ENCODE measurements at places on chromosomes 1 and 21. TPM values are rescaled to one million over a fixed set of nuclear protein-coding genes. Genes with fewer than 3 reads are reported as not detected.
A peak's percentile ranks its signal among the peaks of the same experiment; 100 is the strongest.

GRCh38 chr1:202656951-202657646 is 53.2 kb downstream of the SYT2 start:
- peak; percentile 61 for DNase-seq

GRCh38 chr1:66731170-66731865 is 20.9 kb upstream of the DYNLT5 start:
- DNase-seq = no peak

- DNase-seq = no peak
Observed at GRCh38 chr1:228941666-228942065, 206.4 kb downstream of the RHOU start.

Gene RNF186
- not detected for total RNA-seq

GRCh38 chr1:8396083-8396785 is 78.3 kb downstream of the SLC45A1 start:
- DNase-seq = no peak

GRCh38 chr1:85692730-85693314 is 15.4 kb downstream of the ZNHIT6 start:
- peak; percentile 52 for DNase-seq

Gene DCST1
- 0.21 TPM for total RNA-seq

DNA sequence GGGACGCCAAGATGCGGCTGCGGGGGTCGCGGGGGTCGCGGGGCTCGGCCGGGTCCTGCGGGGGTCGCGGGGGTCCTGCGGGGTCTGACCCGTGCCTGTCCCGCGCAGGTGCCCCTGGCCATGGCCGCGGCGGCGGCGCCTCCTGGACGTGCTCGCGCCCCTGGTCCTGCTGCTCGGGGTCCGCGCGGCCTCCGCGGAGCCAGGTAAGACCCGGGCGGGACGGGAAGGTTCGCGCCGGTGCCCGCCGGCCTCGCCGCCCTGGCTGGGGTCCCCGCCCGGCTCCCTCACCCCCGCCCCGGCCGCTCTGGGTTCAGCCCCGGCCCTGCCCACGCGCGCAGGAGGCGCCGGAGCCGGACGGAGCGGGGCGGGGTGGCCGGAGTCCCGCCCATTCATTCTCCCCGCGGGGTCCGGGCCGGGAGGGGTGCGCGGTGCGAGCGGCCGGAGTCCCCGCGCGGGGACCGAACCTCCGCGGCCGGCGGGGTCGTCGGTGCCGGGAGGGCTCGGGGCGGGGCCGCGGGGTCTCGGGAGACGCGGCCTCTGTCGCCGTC is 380 bp downstream of the COL18A1 start:
- DNase-seq = no peak

DNA sequence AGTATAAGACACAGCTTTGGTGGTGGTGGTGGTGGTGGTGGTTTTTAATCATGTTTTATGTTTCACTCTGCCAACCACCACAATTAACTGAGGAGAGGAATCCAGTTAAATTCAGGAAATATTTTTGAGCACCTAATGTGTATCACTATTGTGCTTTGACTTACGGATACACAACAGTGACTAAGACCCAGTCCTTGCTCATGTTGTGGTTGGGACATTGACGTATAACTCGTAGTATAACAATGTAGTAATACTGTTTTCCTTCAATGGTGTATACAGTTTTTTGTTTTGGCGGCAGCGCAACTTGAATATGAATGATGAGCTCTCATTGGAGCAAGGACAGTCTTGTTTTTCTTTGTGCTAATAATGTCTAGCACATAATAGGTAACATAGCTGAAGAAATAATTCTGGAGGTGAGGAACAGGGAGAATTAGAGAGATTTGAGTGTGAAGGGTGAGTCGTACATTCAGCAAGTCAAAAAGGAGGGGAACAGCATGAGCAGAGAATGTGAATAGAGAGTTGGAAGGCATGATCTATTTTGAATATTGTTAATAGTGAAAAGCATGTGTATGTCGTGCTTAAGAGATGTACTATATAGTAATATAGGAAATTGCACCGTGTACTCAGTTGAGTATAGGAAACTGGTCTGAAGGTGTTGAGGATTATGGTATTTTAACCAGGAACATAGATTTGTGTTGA is 5.5 kb downstream of the CACYBP start:
- no peak for DNase-seq

Gene CHD1L
- total RNA-seq = 81.5 TPM

- DNase-seq = no peak
Observed at GRCh38 chr1:165313903-165314302, 42.6 kb downstream of the LMX1A start.

DNA sequence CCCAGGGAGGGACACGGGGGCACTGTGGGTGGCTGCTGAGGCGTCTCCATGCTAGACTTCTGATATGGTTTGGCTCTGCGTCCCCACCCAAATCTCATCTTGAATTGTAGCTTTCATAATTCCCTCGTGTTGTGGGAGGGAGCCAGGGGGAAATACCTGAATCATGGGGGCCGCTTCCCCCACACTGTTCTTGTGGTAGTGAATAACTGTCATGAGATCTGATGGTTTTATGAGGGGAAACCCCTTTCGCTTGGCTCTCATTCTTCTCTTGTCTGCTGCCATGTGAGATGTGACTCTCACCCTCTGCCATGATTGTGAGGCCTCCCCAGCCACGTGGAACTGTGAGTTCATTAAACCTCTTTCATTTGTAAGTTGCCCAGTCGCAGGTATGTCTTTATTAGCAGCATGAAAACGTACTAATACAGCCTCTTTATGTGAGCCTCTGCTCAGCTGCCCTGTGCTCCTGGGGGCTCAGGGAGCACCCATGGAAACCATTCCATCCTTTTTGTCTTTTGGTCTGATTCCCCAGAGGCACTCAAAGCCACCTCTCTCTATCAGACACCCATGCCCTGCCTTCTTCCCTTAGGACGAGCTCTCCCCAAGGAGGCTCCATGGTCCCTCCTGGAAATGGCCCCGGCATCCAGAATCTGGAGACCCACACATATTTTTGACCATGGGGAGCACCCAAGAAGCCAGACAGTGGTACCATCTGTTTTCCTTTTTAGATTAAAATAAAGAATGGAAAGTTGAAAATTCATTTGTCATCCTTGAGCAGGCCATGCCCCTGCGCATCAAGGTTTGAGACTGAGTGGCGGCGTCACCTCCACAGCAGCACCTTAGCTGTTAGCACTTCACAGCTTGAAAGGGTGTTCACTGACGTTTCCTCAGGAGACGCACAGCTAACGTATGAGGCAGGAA is 65.9 kb upstream of the FAM20B start:
- no peak for DNase-seq

DNA sequence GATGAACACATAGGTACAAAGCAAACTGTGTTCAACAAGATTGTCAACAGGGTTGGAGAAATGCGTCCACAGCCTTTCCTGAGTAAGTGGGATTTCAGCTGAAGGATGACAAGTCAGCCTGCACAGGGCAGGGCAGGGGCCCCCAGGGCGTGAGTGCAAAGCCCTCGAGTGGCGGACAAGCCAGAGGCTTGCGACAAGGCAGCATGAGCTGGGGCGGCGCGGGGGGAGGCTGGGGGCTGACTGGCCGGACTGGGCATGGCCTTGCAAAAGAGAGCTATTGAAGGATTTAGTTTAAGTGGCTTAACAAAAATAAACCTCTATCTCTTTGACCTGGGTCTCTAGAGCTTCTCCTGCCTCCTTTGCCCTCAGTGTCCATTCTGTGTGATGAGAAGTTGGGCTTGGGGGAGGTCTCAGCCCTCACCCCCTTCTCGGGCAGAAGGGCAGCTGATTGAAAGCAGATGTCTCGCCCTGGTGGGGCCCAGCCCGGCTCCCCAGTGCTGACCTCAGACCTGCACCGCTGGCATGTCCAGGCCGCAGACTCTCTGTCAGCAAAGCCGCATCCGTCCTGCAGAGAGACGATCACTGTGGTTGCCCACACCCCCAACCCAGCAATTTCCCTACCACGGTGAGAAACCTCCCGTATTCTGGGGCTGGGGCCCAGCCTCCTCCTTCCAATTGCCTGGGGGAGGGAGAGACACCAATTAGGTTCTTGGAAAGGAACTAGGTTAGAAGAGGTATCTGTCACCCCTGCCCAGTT is 24.3 kb upstream of the EPS8L3 start:
- DNase-seq = no peak

GRCh38 chr1:157472056-157472701 is 80.1 kb downstream of the FCRL5 start:
- no peak for DNase-seq

DNA sequence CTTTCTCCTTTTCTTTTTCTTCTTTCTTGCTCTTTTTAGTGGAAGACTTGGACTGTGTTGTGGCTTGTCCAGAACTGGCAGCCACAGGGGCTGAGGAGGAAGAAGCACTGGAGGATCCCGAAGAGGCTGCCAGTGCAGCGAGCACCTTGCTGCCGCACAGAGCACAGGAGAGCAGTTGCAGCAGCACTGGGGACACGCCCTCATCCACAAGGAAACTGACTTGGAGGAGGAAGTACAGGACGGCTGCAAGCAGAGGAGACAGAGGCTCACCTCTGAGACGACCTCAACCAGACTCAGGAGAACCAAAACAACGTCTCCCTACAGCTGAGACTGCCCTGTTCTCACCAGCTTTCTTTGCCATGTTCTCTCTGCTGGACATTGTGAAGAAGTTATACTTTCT is 88.9 kb downstream of the UBR4 start:
- DNase-seq = no peak

Gene OR2T12
- not detected for total RNA-seq

GRCh38 chr1:55071477-55071876 is 32.1 kb downstream of the PCSK9 start:
- peak; percentile 60 for DNase-seq

- DNase-seq = no peak
Observed at GRCh38 chr1:183544598-183545297, 45.5 kb downstream of the NCF2 start.

Measured in MCF 10A (cell line).